Vagina (tissue), 2 donors: ENCODE measurements at places on chromosomes 5 and 9. TPM values are rescaled to one million over a fixed set of nuclear protein-coding genes. Genes with fewer than 3 reads are reported as not detected.

- H3K27me3 ChIP-seq, result no peaks in the 10 kb centered on the region
- H3K4me1 ChIP-seq, result no peaks in the 10 kb centered on the region
- H3K4me3 ChIP-seq, result no peak overlapping the region
- no peak overlapping the region for H3K27ac ChIP-seq
- DNase-seq, result no peak
- no peaks in the 10 kb centered on the region for H3K36me3 ChIP-seq
These were observed 61.4 kb upstream of the ADRA1B start for GRCh38 chr5:159854916-159855315.

The CTSV gene
- total RNA-seq, result 1.5 TPM

The PCDHGB5 gene
- 15.0 TPM for total RNA-seq

The ANKRD34B gene
- total RNA-seq, result not detected

DNA sequence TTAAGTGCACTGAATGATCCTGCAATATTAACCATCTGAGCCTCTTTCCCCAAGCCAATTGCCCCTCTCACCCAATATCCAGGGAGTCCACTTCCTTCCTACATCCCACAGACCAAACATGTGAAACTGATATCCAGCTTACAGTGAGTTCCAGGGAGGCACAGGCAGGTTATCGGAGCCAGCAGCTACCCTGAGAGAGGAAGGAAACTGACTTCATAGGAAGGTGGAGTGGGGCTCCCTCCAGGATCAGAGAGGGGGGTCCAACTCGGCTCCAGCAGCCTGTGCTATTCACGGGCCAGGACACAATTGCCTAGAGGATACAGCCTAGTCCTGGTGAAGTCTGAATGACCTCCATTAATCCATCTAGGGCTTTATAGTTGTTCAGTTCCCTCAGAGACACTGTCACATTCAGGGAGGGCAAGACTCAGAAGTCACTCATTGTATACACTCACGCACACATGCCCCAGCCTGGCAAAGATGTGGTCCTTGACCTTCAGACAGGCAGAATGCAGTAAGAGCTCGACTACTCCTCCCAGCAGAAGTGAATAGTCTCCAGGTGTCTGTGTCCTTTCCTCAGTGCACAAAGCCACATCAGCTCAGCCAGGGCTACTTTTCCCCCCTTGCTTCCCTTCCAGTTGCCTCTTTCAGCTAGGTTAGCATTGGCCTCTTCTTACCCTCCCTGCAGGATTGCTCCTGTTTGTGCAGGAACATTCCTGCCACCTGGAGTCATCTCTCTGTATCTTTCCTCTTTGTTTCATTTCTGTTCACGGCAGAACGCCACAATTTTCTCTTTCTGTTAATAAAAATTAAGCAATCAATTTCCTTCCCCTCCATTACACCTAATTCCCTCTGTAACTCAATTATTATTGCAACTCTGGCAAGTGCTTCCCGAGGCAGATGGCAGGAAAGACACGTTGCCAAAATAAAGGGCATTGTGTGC, 501.7 kb downstream of the ARHGEF28 start:
- H3K27ac ChIP-seq, result no peak overlapping the region
- no peak for DNase-seq
- no peaks in the 10 kb centered on the region for H3K36me3 ChIP-seq
- no peaks in the 10 kb centered on the region for H3K27me3 ChIP-seq

- no peaks in the 10 kb centered on the region for H3K36me3 ChIP-seq
- no peak for DNase-seq
- no peak overlapping the region for H3K27ac ChIP-seq
These were observed 1290.2 kb upstream of the WWC1 start for GRCh38 chr5:167001246-167001645.

- no peaks in the 10 kb centered on the region for H3K27me3 ChIP-seq
- H3K36me3 ChIP-seq, result no peaks in the 10 kb centered on the region
- no peak for DNase-seq
- H3K4me3 ChIP-seq, result no peak overlapping the region
These were observed 116.7 kb downstream of the MLLT3 start for GRCh38 chr9:20505574-20505973.

GRCh38 chr9:94729199-94729598, 2.7 kb downstream of the AOPEP start:
- no peak for DNase-seq
- H3K4me1 ChIP-seq, result peaks cover 11% of the 10 kb centered on the region
- H3K36me3 ChIP-seq, result no peaks in the 10 kb centered on the region
- H3K4me3 ChIP-seq, result no peak overlapping the region
- H3K27ac ChIP-seq, result no peak overlapping the region

GRCh38 chr5:11174591-11174990, 413.6 kb upstream of the DAP start:
- no peaks in the 10 kb centered on the region for H3K4me1 ChIP-seq
- no peak overlapping the region for H3K4me3 ChIP-seq
- no peaks in the 10 kb centered on the region for H3K27me3 ChIP-seq
- no peak for DNase-seq
- H3K27ac ChIP-seq, result no peak overlapping the region

- H3K4me1 ChIP-seq, result no peaks in the 10 kb centered on the region
- H3K27ac ChIP-seq, result no peak overlapping the region
- no peak overlapping the region for H3K4me3 ChIP-seq
- H3K27me3 ChIP-seq, result no peaks in the 10 kb centered on the region
- H3K36me3 ChIP-seq, result no peaks in the 10 kb centered on the region
These were observed 157.3 kb downstream of the CYLC2 start for GRCh38 chr9:103152473-103152872.

GRCh38 chr9:112091810-112092209, 83.3 kb downstream of the SUSD1 start:
- H3K36me3 ChIP-seq, result no peaks in the 10 kb centered on the region
- H3K4me1 ChIP-seq, result no peaks in the 10 kb centered on the region
- H3K4me3 ChIP-seq, result no peak overlapping the region
- H3K27me3 ChIP-seq, result no peaks in the 10 kb centered on the region
- DNase-seq, result no peak
- H3K27ac ChIP-seq, result no peak overlapping the region

- no peak overlapping the region for H3K27ac ChIP-seq
- no peak for DNase-seq
- H3K4me3 ChIP-seq, result no peak overlapping the region
- H3K36me3 ChIP-seq, result no peaks in the 10 kb centered on the region
These were observed 25.4 kb upstream of the ELL2 start for GRCh38 chr5:95986937-95987520.

DNA sequence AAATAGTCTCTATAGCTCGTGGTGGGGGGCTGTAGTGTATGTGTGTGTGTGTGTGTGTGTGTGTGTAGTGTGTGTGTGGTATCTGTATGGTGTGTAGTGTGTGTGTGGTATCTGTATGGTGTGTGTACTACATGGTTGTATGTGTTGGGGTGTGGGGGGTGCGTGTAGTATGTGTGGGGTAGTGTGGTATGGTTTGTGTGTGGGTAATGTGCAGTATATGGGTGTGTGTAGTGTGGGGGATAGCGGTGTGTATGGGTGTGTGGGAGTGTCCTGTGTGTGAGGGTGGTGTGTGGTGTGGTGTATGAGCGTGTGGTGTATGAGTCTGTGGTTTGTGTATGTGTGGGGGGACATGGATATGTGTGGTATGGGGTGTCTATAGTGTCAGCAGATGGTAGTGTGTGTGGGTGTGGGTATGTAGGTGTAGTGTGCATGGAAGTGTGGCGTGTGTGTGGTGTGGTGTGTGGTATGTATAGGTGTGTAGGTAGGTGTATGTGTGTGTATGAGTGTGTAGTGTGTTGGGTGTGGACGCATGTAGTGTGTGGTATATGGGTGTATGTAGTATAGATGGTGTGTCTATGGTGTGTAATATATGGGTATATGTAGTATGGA, 145.8 kb upstream of the IQGAP2 start:
- H3K27me3 ChIP-seq, result no peaks in the 10 kb centered on the region
- H3K36me3 ChIP-seq, result no peaks in the 10 kb centered on the region
- H3K4me3 ChIP-seq, result no peak overlapping the region
- H3K27ac ChIP-seq, result no peak overlapping the region

DNA sequence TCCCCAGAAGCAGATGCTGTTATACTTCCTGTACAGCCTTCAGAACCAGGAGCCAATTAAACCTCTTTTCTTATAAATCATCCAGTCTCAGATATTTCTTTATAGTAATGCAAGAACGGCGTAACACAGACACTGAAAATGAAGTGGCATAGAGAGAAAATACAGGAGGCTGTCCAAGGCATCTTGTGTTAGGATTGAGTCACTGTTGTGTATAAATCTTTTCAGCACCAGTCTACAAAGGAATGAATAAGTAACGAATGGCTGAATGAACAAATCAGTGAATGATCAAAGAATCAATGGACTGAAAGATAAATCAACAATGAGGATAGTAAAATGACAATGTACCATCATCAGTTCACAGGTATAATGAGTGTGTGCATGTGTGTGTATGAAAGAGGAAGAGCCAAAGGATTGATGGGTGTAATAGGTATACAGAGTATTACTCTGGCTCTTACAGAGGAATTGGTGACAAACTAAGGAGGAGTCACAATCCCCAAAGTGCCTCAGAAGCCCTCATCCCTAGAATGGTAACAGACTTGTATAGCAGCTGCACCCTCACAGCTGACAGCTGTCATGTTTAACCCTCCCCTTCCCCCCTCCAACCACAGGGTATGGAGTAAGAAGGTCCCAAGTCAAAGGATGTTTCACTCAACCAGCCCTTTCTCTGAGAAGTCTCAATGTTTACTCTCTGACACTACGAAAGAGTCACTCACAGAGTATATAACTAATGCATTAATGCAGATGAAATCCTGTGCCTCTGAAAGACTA, 29.8 kb upstream of the MIER3 start:
- H3K27ac ChIP-seq, result no peak overlapping the region
- no peak overlapping the region for H3K4me3 ChIP-seq

The CDC20B gene
- total RNA-seq, result not detected

DNA sequence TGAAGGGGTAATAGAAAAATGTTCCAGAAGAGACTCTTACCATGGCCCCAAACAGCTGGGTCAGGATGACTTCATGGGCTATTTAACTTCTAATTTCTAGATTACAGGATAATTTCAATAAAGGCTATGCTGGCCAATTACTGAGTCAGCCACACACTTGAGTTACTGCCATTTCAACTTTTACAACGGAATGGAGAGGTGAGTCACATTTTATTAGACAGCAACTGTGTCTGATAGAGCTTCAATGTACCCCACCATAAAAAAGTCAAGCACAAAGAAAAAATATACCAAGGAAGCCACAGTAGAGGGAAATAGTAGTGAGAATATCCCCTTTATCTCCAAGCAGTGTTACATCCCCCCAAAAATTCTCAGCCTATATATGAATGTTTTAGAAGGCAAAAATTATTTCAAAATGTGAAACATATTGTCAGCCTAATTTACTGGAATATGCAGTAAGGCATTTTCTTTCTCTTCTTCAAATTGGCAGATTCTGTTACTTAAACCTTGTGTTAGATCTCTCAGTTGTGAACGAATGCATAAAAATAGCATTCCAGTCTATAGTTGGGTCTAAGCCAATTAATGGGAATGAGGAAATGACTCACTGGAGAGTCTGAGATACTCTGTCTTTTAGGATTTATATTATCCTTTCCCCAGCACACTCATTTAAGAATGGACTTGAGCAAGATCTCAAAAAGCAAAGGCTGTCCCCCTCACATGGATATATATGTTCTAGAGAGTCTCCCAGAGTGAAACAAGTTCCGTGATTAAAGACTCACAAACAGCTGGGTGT, 47.1 kb upstream of the RAI14 start:
- peak overlapping the region; percentile 61 for H3K27ac ChIP-seq
- H3K36me3 ChIP-seq, result no peaks in the 10 kb centered on the region
- H3K27me3 ChIP-seq, result no peaks in the 10 kb centered on the region
- DNase-seq, result no peak
- H3K4me3 ChIP-seq, result no peak overlapping the region

DNA sequence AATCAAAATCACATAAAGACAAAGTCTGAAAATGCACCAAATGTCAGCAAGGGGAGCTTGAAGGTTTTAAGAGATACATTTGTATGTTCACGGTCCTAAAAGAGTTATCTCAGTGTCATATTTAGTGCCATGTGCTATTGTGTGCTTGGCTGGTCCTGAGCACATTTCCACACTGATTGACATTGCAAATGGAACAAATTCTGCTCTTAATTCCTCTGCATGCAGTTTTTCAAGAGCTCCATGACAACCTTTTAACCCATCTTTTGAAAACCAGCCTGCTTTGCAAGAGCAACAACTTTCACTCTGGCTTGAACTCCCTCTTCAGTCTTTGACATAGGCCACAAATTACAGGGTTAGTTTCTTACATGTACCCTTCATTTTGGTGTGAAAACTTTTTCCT, 175.4 kb upstream of the ACTBL2 start:
- H3K4me3 ChIP-seq, result no peak overlapping the region
- no peak for DNase-seq
- H3K27me3 ChIP-seq, result no peaks in the 10 kb centered on the region
- H3K36me3 ChIP-seq, result no peaks in the 10 kb centered on the region
- H3K27ac ChIP-seq, result no peak overlapping the region

The DMRTA1 gene
- 0.25 TPM for total RNA-seq

The NIPAL4 gene
- 12.0 TPM for total RNA-seq

- H3K4me1 ChIP-seq, result peaks cover 27% of the 10 kb centered on the region
- DNase-seq, result no peak
- H3K27me3 ChIP-seq, result no peaks in the 10 kb centered on the region
- H3K27ac ChIP-seq, result peak overlapping the region; percentile 16
These were observed 225.0 kb upstream of the ANKRD55 start for GRCh38 chr5:56457887-56458812.

The SLC1A3 gene
- total RNA-seq, result 18.9 TPM

The TBC1D2 gene
- 28.0 TPM for total RNA-seq

DNA sequence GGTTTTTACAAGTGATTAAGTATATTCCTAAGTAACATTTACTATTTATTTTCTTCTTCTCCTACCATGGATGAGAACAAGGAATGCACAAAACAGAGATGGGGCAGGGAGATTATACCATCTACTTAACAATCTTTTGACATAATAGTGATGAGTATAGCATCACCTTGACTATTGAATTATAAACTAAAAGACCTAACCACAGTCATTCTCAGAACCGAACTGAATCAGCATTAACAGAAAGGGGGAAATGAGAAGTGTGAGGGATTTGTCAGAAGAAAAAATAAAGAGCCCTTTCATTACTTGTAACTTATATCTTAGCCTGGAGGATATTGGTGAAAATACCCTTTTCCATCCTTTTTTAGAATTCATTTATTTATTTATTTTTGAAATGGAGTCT, 21.9 kb downstream of the OR2Y1 start:
- H3K36me3 ChIP-seq, result no peaks in the 10 kb centered on the region
- H3K4me3 ChIP-seq, result no peak overlapping the region
- no peaks in the 10 kb centered on the region for H3K4me1 ChIP-seq
- no peak for DNase-seq

The POC5 gene
- total RNA-seq, result 12.3 TPM

The SCGB3A2 gene
- not detected for total RNA-seq

- peak overlapping the region; percentile 16 for H3K27ac ChIP-seq
- H3K4me1 ChIP-seq, result no peaks in the 10 kb centered on the region
- no peak for DNase-seq
- no peaks in the 10 kb centered on the region for H3K27me3 ChIP-seq
These were observed 47.0 kb upstream of the SHC3 start for GRCh38 chr9:89225587-89225986.

GRCh38 chr9:70031141-70031545, 12.5 kb upstream of the MAMDC2 start:
- no peaks in the 10 kb centered on the region for H3K36me3 ChIP-seq
- H3K27me3 ChIP-seq, result no peaks in the 10 kb centered on the region
- DNase-seq, result no peak
- no peak overlapping the region for H3K27ac ChIP-seq
- H3K4me1 ChIP-seq, result no peaks in the 10 kb centered on the region
